ENCODE measurements at places on chromosomes 5 and 9.

GRCh38 chr9:89522959-89523285 is 25.0 kb upstream of the SEMA4D start:
- no peak for DNase-seq

- no peak for DNase-seq
Measured at GRCh38 chr5:134053840-134054338, 49.1 kb upstream of the VDAC1 start.

- no peak for DNase-seq
Measured at GRCh38 chr9:75138260-75139040, 50.1 kb downstream of the OSTF1 start.

- DNase-seq = no peak
Measured at GRCh38 chr9:77916410-77916819, 115.2 kb downstream of the GNAQ start.

- DNase-seq = no peak
Measured at GRCh38 chr5:84870369-84870768, 485.7 kb upstream of the EDIL3 start.

GRCh38 chr9:95953986-95954385 is 78.5 kb downstream of the ERCC6L2 start:
- no peak for DNase-seq

DNA sequence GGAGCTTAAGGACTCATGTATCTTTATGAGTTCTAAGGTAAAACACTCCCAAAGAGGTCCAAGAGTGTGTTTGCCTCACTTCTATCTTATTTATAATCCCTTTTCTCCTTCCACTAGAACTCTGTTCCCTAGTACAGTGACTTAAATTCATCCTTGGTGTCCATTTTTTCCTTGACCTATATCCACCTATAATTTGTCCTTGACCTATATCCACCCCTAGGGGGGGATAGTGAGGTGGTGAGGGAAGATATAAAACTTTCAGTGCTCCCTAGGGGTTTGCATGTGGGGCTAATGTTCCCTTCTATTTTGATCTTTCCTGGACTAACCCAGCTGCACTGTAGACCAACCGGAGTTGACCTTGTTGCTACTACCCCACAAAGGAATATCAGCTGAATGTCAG is 83.5 kb upstream of the GNAQ start:
- DNase-seq = no peak

DNA sequence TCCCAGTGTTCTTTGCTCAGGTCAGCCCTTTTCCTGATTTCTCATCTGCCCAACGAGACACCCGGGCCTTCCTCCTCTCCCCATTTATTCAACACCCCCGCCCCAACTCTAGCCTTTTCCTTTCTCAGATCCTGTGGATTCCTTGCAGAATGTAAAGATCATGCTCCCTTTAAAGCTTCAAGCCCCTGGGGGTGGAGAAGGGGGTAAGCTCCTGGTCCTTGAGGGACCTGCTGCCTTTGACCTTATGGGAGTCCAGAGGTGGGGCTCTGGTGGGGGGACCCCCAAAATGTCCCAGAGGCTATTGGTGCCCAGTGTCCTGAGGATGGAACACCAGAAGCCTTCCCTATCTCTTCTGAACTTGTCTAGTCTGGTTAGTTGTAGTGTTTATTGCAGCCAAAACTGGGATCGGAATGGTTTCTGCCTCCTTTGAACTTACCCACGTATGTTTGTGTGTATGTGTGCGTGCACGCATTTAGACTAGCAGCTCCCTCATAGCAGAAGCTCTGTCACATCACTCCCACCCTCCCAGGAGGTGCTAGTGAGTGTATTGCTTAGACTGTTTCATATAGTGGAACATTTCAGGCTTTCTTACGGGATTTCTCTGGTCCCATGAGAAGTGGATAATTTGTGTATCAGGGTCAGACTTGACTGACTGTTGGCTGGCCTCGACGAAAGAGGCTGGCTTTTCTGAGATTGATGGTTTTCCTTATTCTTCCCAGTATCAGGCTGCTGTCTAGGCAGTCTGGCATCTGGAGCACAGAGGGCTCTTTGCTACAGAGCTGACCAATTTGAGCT is 1.1 kb downstream of the GALNT10 start:
- peak; percentile 12 for DNase-seq

GRCh38 chr9:114183006-114183405 is 27.7 kb downstream of the COL27A1 start:
- DNase-seq = no peak
